ENCODE measurements at places on chromosomes 13 and 19. TPM values are rescaled to one million over a fixed set of nuclear protein-coding genes. Genes with fewer than 3 reads are reported as not detected.

GRCh38 chr13:84658491-84659358 lies 776.5 kb upstream of the SLITRK1 start:
- no peak for DNase-seq

IFNL1 gene
- total RNA-seq = not detected

FXYD7 gene
- total RNA-seq = 0.71 TPM

- DNase-seq = no peak
Observed at GRCh38 chr13:58804832-58805231, 1173.3 kb downstream of the PCDH17 start.

DNA sequence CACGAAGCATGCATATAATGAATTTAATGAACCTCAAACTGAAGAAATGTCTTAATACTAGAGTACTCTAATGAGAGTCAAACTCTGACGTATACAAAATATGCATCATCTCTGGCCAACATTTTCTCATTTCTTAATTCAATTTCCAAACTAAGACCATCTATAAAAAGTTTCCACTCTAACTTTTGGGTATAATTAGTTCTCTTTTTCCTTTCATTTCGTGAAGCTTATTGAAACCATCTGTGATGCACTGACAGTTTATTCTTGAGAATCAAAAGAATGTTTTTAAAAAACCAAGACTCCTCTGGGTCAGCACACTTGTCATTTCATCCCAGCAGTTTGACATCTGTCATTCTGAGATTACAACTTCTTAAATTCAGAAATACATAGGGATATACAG lies 90.0 kb downstream of the CAB39L start:
- no peak for DNase-seq

DNA sequence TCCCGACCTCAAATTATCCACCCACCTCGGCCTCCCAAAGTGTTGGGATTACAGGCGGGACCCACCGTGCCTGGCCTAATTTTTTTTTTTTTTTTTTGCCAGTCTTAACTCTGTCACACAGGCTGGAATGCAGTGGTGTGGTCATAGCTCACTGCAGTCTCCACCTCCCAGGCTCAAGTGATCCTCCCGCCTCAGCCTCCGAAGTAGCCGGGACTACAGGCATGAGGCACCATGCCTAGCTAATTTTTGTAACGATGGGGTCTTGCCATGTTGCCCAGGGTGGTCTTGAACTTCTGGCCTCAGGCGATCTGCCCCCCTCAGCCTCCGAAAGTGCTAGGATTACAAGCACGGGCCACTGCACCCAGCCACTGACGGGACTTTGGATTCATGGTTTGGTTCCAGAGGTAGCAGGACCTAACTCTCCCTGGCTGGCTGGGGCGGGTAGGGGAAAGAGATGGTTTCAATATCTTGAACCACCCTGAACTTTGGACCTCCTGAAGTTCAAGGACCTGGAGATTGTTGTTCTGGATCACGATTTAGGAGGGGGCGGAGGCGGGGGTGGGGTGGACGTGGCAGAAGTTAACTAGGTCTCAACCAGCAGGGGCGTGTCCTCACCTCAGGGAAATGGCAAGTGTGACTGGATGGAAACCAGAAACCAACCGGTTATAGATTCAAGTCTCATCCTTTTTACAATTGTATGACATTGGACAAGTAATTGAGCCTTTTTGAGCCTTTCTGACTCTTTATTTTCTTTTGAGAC lies 40.8 kb downstream of the IER2 start:
- no peak for DNase-seq

- no peak for DNase-seq
Observed at GRCh38 chr19:39104186-39104596, 20.0 kb downstream of the ACP7 start.

DNA sequence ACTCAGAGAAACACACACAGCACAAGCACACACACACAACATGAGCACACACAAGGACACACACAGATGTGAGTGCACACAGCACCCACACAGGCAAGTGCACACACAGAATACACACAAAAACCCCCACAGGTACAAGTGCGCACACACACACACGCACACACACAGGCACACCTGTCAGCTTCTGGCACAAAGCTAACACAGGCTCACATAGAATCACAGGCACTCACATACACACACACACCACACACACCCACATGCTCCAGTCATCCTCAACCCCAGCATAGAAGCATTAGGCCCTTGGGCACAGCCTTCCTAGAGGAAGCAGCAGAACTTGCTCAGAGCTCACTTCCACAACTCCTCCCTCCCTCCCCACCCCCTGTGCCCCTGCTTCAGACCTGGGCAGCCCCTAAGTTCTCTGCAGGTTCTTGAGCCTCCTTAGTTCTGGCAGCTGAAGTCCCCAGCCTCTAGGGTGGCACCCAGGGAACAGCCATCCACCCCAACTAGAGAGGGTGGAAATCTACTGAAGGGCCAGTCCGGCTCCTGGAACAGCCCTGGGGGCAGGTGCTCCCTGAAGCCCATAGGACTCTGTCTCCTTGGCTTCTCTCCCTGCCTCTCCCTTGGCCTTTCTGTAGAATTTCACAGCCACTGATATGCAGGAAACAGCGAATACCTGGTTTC lies 129.9 kb upstream of the VSTM2B start:
- DNase-seq = no peak

DNA sequence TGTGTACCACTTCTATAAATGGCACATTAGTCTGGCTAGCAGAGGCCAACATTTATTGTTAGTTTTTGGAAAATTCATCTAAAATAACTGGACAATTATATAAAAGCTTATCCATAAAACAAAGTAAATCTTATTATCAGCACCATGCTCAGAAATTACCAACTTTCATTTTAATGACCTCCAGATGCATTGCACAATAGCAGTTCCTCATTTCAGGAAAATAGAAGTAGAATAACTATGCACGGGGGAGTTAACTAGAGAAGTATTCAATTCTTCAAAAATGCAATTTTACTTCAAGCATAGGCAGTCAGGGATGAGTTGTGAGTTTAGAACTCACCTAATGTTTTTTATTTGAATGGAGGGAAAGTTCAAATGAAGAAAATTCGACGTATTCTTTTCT lies 1023.5 kb downstream of the PCDH17 start:
- DNase-seq = no peak

DNA sequence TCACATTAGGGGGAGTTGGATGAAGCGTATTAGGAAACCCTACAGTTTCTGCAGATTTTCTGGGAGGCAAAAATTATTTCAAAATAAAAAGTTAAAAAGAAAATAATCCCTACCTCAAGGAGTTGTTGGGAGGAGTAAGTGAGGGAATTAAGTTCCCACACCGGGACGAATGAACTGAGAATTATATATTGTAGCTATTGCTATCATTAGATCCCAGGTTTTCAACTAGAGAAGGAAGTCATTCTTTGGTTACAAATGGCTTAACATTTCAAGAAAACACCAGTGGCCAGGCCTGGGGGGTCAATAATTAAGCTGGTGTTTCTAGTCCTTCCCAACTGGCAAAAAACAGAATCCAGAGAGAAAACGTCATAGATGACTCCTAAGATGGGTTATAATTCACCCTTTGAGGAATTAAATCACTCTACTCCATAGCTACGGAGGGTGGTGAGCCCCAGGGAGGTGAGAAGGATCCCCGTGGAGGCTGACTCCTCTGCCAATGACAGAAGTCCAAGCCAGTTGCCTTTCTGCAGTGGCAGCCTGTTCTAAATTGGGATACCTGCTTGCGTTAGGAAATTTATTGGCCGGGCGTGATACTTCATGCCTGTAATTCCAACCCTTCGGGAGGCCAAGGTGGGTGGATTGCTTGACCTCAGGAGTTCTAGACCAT lies 1.2 kb upstream of the MYDGF start:
- DNase-seq = no peak

IRGQ gene
- 14.6 TPM for total RNA-seq

- no peak for DNase-seq
Observed at GRCh38 chr13:50685491-50685890, 158.0 kb downstream of the DLEU7 start.

GRCh38 chr19:366205-366783 lies 21.7 kb upstream of the MIER2 start:
- DNase-seq = no peak

- peak; percentile 18 for DNase-seq
Observed at GRCh38 chr13:109412283-109412901, 374.0 kb downstream of the IRS2 start.

KLHL1 gene
- total RNA-seq = not detected

NKPD1 gene
- 0.64 TPM for total RNA-seq

GRCh38 chr19:17303167-17303939 lies at the start of gene ABHD8:
TSS of gene ABHD8 (minus strand) at chr19:17303425. CDS start at chr19:17301616, 1,809 bp downstream.
- peak; percentile 92 for DNase-seq

DNA sequence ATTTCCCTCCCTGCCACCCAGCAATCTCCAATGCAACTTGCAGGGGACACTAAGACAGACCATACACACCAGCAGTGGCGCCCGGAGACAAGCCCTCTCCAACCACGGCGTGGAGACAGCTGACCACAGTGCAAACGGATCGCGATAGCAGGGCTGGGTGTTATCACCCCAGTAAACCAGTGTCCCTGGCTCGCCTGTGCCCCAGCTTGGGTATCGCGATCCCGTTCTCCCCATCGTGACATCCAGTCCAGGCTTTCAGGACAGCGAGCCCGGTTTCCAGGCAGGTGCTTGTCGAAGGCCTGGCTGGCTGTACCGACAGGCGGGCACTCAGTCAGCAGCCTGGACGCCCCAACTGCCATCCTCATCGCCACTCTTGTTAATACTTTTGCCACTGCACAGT lies 20.7 kb upstream of the NANOS2 start:
- DNase-seq = no peak

GRCh38 chr19:29614780-29615179 lies 8.7 kb downstream of the POP4 start:
- no peak for DNase-seq

SLITRK6 gene
- total RNA-seq = not detected

DNA sequence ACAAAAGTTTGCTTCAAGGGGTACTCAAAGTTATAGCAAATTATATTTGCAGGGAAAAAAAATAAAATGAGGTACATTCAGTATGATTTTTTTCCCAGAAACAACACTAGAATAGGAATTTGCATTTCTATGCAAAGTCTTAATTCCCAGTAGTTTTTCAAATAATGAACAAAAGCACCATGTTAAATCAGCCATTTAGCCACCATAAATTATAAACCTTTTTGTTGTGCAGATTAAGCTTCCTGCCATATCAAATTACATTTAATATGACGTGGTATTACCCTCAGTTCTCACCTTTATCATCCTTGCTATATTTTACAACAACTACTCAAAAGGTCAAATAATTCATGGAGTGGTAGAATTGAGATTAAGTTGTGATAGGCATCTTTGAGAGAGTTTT lies 136.6 kb upstream of the FRY start:
- no peak for DNase-seq

ATP12A gene
- total RNA-seq = 0.30 TPM

MYH14 gene
- total RNA-seq = 60.1 TPM

DNA sequence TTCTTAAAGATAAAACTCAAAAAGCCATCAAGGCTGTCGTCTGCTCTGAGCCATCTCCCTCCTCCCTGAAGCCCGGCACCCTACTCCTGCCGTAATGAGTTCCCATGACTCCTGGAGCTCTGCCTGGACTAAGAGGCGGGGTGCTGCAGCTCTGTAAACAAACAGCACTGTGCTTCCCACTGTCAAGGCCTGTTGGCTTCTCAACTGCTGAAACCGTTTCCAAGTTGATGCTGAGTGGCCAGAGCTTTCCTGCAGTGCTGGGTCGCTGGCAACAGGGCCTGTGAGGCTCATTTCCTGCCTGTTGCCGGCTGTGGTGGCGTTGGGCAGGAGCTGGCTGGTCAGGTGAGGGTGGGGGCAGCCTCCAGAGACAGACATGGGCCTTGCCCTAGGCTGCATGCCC lies 26.7 kb upstream of the ISYNA1 start:
- no peak for DNase-seq

GRCh38 chr19:18908917-18909619 lies 10.1 kb downstream of the COPE start:
- no peak for DNase-seq

DNA sequence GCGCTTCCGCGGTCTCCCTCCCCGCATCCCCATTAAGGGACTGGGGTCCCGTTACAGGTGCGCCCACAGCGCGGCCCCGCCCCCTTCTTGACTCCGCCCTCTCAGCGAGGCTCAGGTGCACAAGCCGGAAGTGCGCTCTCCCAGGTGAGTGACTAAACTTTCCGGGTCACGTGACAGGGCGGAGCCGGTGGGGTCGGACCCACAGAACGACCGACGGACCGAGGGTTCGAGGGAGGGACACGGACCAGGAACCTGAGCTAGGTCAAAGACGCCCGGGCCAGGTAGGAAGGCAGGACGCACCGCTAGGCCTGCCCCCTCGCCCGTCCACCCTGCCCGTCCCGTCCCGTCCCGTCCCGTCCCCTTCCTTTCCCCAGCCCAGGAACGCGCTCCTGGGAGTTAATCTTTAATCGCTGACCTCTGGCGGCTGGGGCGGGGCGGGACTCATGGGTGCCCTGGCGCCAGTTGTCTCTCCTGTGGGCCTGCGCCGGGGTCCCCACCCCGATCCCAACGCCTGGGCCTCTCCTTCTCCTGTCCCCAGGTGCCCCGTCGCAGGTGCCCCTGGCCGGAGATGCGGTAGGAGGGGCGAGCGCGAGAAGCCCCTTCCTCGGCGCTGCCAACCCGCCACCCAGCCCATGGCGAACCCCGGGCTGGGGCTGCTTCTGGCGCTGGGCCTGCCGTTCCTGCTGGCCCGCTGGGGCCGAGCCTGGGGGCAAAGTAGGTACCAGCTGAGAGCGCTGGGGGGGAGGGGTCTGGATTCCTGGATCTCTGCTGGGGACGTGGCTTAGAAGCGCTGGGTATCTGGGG lies at the start of gene CRB3:
Gene CRB3 (plus strand): TSS at position 202 of the 804 bp plus-strand sequence. CDS start 431 bp downstream, at position 633.
- peak; percentile 80 for DNase-seq

CXCL17 gene
- total RNA-seq = 0.32 TPM

DNA sequence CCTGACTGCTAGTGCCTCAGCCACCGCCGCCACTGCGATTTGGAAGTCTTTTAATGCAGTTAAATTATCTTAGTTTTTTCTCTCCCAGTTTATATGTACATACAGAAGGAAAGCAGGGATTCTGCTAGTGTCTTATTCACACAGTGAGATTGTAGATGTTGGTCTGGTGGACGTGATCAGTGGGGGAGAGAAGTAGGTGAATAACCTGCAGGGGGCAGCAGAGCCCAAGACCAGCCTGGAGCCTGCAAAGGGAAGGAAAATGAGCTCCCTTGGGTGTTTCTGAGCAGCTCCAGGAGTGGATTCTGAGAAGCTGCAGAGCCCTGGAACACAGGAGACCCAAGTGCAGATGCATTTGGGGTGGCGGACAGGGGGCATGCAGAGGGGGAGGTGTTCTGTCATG lies 26.3 kb downstream of the ZNF844 start:
- no peak for DNase-seq

CGB8 gene
- total RNA-seq = 0.34 TPM

- DNase-seq = no peak
Observed at GRCh38 chr13:80012251-80012650, 328.7 kb downstream of the SPRY2 start.

Data from HCT116 (cell line).